ENCODE measurements at places on chromosomes 6 and 20.

DNA sequence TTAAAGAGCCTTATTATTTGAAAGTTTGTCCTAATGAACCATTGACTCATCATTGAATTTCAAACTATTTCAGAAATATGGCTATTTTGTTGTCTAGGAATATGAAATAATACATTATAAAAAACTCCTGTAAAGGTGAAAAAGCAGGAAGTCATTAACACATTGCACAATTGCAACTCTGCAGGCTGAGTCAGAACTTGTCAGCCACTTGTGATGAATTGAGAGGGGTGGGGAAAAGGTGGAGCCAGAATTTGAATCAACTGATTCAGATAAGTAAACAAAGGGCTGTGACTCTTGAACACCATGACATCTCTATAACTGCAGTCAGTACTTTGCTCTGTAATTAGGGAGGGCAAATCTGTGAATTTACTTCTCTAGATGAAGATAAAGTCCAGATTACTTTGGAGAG is 6.0 kb downstream of the C6orf141 start:
- DNase-seq = peak; percentile 95

GRCh38 chr20:25397821-25398220 is 7.2 kb upstream of the ABHD12 start:
- peak; percentile 59 for DNase-seq

DNA sequence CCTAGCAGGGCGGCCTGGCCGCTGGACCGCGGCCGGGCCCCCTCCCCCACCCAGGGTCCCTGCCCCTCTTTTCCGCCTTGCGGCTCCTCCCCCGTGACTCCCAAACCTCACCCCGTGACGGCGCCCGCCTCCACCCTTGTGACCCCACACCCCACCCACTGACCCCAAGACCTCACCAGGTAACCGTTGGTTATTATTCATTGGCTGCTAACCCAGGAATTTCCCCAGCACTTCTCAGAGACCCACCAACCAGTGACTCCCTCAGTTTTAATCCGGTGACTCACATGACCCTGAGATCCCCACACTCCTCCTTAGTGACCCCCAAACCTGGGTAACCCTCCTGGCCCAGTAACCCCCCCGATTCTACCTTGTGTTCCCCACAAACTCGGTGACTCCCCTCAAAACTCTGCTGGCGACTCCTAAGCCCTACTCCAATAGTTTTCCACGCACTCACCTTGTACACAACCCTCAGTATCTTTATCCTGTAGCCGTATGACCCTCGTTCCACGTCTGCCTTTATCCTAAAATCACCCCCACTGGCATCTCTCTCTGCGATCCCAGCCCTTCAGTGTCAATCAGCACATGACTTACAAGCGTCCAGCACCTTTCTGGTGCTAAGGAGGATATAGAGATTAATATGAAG is 534 bp downstream of the ZNF76 start:
- peak; percentile 64 for DNase-seq

DNA sequence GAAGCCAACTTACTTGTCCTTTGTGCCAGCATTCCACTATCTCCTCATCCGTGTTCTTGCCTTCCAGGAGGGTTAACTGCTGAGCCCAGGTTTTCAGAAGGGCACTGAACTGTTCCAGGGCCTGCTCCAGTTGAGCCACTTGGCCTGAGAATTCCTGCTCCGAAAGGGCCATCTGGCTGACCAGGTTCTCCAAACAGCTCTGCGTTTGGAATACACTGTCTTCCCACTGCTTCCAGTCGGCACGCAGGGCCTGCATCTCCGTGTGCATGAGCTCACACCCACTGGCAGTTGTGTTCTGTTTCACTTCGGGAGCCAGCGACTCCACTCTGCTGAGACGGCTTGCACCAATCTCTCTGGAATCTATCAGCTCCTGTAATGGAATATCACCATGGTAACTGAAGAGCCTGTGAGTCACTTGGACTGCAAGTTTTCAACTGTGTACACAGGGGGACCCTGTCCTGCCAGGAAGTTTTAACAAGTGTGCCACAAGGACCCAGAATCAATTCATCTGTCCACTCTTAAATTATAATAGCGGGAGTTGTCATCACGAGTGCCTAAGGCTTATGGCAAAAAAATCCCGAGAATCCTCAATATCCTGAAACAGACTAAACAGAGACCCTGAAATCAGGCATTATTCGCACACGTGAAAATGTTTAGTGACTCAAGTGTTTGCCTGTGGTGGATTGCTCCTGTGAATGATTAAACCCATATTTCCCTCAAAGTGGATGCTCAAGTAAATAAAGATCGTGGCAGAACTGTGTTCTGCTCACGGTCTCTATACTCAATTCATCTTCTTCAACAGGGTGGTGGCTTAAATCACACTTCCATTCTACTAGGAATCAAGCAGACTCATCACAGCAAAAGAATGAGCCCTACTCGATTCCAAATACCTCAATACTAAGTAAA is 255.9 kb downstream of the SYNE1 start:
- DNase-seq = no peak

GRCh38 chr20:59666586-59666985 is 62.2 kb downstream of the PHACTR3 start:
- DNase-seq = no peak

DNA sequence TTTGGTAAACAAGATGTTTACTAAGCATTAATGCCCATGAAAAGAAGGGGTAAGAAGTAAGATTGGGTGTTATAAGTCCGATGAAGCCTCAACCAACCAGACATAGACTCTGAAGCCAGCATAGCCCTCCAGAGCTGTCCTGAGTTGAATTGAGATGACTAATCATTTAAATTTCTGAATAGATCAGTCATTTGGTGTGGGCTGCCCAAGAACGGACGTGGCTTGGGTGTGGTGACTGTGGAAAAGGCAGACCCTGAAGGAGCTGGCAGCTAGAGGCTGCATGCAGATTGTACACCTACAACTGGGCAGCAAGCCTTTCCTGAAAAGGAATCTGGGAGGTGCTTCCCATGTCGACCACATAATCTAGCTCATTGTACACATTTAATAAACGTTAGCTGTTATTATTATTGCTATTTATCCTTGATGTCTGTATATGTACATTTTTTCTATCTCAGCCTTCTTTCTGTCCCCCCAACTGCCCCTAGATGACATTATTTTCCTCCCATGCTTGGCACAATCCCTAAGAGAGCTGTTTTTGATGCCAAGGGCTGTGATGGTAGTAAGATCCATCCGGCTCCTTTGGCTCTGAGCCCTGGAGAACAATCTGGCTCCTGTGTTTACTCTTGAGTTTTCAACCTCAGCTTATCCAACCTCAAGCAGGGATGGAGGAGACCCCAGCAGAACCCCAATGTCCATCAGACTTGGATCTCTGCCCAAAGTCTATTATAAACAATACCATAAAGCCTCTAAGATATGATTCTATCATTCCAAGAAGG is 57.6 kb upstream of the JAG1 start:
- no peak for DNase-seq

GRCh38 chr20:60420676-60421229 is 462.5 kb downstream of the CDH26 start:
- DNase-seq = no peak

DNA sequence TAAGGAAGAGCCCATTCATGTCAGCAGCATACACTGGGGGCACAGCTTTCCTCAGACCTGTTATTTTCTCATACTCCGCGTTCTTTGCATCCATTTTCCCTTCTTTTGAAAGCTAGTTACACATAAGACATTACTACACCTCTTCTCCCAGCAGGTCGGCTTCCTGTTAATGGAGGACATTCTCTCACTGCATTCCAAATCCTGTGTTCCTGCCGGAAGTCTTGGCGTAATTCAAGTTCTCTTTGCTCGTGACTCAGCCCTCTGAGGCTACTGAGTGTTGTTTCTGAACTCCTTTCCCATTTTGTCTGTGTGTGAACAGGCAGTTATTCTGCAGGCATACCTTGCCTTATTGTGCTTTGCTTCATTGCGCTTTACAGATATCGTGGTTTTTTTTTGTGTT is 97.5 kb upstream of the ZBTB24 start:
- no peak for DNase-seq

DNA sequence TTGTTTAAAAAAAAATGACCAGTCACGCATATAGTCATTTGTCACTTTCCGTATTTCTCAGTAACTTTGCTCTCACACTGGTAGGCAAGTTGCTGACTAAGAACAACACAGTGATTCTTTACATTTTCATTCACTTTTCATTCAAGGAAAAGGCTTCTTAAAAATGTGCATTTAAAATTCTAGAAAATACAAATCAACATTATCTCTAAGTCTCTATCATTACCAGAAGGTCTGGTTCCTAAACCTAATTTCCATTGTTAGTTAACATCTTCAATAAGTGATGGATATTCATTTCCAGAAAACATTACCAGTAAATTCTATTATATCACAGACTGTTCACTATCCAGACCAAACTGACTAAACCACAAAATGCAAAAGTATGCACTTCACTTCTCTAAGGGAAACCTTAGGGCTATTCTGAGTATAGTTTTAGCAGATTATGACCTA is 115.3 kb downstream of the AHI1 start:
- no peak for DNase-seq

- DNase-seq = no peak
Measured at GRCh38 chr6:56650191-56650590, 7.5 kb upstream of the DST start.

DNA sequence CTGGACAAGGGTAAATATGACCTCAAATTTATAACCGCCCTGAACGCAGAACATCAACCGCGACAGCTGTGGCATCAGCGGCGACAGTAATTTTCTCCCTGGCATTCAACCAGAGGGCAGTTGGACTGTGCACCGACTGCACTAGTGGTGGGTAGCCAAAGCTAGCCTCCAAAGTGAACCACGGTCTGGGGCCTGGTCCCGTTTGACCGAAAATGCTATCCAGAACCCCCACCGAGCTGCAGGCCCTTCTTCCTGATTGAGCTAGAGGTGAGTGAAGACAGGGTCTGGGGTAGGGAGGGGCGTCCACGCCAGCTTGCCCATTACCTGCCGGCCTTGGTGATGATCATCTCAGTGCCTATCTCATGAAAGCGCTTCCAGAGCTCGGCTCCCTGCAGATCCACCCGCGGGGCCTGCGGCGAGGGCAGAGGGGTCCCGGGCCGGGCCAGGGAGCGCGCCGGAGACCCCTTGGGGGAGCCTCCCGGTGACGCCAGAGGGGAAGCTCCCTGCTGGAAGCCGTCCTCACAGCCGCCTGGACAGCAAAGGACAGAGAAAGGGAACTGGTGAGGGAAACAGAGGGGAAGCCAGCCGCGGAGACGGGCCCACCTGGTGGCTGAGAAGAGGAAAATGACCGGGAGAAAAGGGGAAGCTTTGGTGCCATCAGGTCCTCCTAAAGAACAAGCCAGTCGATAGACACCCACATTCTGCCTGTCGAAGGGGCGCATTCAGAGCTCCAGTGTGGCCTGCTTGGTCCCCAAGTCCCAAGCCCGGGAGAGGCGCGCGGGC is 2.0 kb downstream of the TBX18 start:
- DNase-seq = peak; percentile 4

GRCh38 chr6:33064723-33065122 is 8.7 kb downstream of the HLA-DPA1 start:
- no peak for DNase-seq

- DNase-seq = no peak
Measured at GRCh38 chr20:11001302-11001701, 327.5 kb upstream of the JAG1 start.

DNA sequence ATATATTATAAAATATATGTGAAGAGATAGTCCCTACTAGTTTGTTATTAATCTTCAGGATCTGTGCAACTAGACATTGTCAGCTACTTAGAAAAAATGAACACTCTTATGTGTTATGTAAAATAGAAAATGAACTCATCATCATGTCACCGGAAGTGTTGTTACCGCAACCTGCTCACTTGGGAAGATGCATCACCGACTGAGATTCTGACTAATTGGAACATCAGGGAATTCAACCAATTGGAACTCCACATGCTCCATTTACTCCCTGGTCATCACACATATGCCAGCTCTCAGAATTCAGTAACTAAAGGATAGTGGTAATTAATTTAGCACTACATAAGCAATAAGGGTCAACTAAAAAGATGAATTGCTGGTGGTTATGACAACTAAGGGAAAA is 16.7 kb upstream of the B3GAT2 start:
- no peak for DNase-seq

GRCh38 chr6:25975923-25976560 is 13.4 kb downstream of the TRIM38 start:
- no peak for DNase-seq

DNA sequence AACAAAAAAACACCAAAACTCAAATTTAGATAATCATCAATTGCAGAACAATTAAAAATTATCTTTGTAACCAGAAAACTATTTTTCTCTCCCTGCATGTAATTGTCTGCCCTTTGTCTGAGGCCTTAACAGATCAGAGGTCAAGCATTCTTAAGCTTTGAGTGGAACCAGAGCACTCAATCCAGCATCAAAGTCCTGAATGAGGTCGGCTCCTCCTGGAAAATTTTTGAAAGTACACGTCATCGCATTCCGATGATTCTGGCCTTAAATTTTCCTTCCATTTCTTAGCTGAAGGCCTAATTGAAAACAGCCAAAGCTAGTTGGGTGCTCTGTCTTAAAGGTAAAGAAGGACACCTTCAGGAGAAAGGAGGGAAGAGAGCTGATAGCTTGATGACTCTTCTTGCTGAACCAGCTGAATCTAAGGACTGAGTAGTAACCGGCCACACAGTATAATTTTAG is 510.2 kb upstream of the SULF2 start:
- no peak for DNase-seq

DNA sequence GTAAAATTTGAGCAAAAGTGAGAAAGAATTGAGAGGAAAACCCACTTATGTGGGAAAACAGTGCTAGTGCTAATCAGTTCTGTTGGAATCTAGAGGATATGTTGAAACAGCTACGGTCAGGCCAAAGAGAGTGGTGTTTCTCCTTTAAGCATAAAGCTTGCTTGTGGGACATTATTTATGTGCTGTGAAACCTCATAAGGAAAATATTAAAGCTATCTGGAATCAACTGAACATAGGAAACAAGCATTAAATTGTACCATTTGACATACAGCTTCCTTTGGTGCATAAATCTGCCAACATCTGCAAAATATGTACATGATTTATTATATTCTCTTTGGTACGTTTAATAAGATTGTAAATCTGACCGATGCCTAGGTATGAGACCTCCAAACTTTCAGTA is 182.5 kb upstream of the PDE10A start:
- no peak for DNase-seq

DNA sequence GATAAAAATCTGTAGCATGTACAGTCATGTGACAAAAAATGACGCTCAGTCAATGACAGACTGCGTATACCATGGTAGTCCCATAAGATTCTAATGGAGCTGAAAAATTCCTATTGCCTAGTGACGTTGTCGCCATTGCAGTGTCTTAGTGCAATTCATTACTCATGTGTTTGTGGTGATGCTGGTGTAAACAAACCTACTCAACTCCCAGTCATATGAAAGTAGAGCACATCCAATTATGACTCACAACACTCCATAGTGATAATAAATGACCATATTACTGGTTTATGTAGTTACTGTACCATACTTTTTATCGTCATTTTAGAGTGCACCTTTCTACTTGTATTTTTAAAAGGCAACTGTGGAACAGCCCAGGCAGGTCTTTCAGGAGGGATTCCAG is 45.0 kb downstream of the TFAP2A start:
- DNase-seq = no peak

- DNase-seq = no peak
Measured at GRCh38 chr20:34983089-34983820, 27.6 kb downstream of the MYH7B start.

Measured in NCI-H510A treated with DMSO at 0.1 percent for 48 hours (cell line).